Foreskin keratinocyte (primary cell): ENCODE measurements at places on chromosomes 2 and 18.

DNA sequence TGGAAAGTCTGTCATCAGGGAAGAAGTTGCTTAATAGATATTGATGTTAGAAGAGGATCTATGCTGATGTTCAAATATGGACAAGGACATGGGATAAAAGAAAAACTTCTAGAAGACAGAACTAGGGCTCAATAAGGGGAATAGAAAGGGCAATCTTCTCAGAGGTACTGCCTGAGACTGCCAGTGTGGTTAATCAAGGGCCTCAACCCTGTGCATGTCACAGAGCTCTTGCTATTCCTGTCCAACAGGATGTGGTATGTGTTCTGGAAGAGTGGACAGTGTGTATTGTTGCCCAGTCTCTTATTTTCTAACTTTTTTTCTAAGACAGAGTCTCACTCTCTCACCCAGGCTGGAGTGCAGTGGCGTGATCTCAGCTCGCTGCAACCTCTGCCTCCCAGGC lies 27.8 kb upstream of the RNF125 start:
- DNase-seq: no peak

GRCh38 chr2:99397266-99397920 lies 60.2 kb downstream of the EIF5B start:
- DNase-seq: no peak

DNA sequence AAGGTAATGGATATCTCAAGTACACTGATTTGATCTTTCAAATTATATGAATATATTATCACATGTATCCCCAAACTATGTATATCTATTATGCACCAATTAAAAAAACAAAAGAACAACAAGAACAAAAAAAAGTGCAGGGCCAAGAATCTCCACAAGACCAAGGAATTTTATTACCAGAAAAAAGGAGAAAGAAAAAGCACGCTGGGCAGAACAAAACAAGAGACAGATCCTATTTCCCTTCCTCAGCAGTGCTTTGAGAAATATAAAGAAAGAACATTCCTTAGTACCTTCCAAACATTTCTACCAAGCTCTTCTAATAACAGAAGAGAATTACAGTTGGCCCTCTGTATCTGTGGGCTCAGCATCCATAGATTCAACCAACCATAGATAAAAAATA lies 144.7 kb upstream of the CREB1 start:
- no peak for DNase-seq

GRCh38 chr2:118190474-118190873 lies 102.2 kb downstream of the INSIG2 start:
- DNase-seq: no peak

DNA sequence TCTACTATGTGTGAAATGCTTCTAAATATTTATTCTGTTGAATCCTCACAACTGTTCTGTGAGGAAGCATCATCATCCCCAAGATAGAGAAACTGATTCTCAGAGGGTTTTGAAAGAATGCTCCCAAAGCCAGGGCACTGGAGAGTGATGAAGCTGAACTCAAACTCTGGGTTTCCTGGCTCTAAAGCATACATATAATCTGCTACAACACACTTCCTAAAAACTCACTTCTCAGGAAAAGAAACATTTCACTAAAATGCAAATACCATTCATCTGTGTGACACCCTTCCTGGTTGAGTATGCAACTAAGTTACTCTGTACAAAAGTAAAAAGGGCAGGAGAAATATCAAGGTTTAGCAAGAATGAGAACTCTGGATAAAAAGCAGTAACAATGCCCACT lies 58.6 kb downstream of the GRB14 start:
- DNase-seq: no peak

GRCh38 chr2:161120775-161121174 lies 39.5 kb upstream of the TANK start:
- DNase-seq: no peak

DNA sequence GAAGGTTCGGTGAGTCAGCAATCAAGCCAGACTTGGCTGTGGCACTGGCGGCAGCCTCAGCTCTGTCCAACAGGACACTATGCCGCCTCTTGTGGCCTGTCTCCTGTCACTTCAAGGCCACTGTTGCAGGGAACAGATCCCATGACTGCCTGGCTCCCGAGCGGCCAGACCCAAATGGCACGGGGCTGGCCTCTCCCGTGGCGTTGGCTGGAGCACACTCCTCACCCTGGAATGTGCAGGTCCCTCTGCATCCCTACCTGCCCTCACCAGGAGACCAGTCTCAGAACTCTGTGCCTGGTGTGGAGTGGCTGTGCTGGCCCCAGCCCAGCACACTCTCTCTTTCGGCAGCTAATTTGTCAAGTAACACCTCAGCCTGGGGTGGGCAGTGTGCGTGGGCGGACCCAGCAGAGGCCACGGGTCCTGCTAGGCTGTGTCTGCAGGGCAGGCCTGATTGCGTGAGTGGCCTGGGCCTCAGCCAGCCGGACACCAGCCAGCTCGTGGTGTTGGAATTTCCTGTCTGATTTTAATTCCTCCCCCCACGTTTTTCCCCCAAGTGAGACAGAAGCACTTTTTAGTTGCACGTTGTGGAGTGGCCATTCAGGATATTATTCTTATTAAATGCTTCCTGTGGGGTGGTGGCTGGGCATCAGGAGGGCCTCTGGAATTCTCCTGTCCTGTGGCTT lies 179.3 kb downstream of the GLI2 start:
- no peak for DNase-seq

DNA sequence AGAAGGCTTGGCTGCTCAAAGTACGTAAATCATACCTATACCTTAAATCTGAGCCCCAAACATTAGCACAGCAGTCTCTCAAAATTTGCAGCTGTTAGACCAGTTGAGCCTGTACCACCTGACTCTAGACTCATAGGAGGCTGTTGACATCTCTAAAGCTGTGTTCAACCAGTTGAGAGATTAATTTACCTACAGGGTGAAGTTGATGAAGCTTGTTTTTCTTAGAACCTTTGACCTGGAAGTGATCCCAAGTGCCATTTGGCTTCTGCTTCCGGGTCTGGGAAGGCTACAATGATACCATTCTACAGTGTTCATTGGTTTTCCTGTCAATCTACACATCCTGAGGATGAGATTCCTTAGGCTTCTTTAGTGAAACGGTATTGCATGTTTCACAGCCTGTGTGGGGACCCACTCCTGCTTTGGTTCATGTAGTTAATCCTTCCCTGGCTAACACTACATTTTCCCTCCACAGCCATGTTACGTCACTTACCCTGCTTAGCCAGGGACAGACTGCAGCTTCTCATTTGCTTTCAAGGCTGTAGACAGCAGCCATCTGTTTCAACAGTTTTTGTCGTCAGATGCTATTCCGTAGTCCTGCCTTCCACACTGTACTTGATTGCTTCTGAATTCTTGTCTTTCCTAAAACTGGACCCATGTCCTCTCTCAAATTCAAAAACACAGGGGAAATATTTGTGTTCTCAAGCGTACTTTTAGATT lies 4.7 kb upstream of the IL1RL2 start:
- peak; percentile 11 for DNase-seq

DNA sequence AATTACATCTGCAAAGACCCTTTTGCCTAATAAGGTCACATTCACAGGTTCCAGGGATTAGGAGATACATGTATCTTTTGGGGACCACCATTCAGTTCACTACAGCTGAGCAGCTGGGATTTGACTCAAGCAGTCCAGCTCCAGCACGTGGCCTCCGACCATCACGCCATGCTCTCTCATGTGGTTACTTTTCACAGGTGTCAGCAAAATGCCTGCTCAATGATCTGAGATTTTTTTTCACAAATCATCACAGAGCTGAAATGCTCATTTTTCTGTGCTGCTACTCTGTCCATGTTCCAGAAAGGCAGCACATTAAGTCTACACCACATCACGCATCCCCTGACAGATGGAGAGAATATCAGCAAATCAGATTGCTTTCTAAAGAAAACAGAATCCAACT lies 98.5 kb upstream of the RMDN2 start:
- no peak for DNase-seq

- peak; percentile 7 for DNase-seq
Observed at GRCh38 chr2:132669908-132670495, at the start of gene LYPD1. Gene LYPD1 (minus strand): TSS chr2:132670205. CDS start chr2:132669932, 273 bp downstream.

GRCh38 chr2:218375212-218375611 lies 6.9 kb upstream of the SLC11A1 start:
- DNase-seq: peak; percentile 66

- DNase-seq: peak; percentile 78
Observed at GRCh38 chr18:11955239-11956029, 25.9 kb upstream of the IMPA2 start.

GRCh38 chr18:61025596-61025995 lies 307.6 kb upstream of the CDH20 start:
- no peak for DNase-seq

DNA sequence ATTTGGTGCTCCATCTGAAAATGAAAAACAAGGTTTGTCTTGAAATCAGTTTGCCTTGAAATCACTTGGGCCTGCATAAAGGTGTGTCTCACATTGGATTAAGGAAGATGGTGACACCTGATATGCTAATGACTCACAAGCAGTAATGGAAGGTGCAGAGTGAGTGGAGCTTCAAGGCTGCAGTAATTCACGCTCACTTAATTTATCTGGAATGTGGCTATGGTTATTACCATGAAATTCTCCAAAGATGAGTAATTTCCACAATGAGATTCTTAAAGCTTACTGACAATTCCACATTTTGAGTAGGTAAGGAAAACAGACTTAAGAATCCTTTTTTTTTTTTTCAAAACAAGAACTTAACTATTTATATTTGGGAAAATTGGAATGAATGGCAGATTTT lies 156.8 kb downstream of the PAX3 start:
- peak; percentile 86 for DNase-seq

DNA sequence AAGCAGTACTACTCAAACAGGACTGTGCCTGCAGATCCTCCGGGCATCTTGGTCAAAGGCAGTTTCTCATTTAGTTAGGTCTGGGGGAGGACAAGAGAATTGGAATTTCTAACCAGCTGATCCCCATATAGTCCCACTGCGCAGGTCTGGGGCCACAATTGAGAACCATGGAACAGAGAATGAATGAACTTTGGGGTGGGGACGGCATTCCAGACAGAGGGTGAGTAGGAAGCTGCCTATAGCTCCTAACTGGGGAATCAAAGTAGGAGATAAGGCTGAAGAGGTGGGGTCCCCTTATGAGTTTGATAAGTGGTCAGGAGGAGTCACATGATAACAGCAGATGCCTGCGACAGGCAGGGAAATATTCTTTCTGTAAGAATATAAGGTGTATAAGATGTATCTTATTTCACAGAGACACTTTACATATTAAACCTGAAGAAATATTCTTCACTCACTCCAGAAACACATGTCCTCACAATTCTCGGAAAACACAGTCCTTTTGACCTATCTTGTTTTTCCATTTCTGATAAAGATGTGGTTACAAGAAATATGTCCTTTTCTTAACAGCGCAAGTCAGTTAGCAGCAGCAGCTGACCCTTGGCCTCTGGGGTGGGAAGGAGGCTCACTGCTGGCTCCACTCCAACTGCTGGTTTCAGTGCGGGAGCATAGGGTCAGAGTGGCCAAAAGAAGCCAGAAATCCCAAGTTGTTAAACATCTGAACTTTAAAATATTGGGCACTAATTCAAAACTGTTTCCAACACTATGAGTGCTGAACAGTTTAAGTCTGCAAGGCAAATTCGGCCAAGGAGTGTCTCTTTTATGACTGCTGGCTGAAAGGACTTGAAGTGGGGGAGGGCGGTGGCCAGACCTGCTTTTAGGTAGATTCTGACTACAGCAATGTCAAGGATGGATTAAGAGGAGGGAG lies 12.6 kb upstream of the TMEM214 start:
- DNase-seq: no peak

- DNase-seq: peak; percentile 53
Observed at GRCh38 chr2:142531377-142531776, 346.1 kb upstream of the KYNU start.

DNA sequence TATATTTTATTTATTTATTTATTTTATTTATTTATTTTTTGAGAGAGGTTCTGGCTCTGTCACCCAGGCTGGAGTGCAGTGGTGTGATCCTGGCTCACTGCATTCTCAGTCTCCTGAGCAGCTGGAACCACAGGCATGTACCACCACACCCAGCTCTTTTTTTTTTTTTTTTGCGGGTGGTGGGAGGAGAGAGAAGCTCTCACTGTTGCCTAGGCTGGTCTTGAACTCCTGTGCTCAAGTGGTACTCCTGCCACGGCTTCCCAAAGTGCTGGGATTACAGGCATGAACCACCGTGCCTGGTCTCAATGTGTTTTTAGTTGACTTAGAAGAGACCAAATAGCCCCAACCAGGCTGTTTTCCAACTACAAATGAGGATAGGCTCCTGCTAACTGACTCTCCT lies 80.7 kb downstream of the PDCL3 start:
- DNase-seq: no peak

GRCh38 chr2:136381722-136382633 lies 264.0 kb upstream of the CXCR4 start:
- no peak for DNase-seq

- DNase-seq: no peak
Observed at GRCh38 chr2:183995632-183996031, 602.7 kb upstream of the ZNF804A start.

GRCh38 chr2:122743021-122743675 lies 987.7 kb downstream of the TSN start:
- no peak for DNase-seq
